ENCODE measurements at places on chromosomes 11 and 22.

DNA sequence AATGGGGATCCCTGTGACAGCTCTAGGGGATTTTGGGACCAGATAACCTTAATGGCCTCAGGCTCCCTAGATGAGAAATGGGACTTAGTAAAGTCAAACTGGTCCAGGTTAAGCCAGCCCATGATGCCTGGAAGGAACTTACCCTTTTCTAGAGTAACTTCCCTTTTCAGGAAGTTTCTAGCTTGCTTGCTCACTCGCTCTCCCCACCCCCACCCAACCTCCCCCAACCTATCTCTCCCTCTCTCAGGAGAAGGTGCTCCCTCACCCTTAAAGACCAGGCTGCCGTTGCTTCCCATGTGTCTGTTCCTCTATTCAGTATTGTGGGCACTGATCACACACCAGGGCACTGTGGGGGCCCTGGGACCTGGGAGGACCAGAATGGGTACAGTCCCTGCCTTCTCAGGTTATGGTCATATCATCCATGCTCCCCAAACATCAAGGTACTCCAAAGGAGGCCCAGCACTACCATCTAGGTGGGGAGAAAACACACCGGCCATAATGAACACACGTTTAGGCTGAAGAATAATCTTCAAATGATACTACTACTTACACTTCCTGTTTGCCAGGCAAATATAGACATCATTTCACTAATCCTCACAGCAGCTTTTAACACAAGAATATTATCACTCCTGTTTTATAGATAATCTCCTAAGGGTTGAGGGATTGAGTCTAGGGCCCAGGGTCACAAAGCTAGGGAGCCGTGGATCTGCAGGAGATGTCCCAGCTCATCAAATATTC, 18.2 kb downstream of the KCNQ1OT1 start:
- no peak for DNase-seq

- DNase-seq, result no peak
These were observed 555.3 kb downstream of the MIAT start for GRCh38 chr22:27212617-27213177.

DNA sequence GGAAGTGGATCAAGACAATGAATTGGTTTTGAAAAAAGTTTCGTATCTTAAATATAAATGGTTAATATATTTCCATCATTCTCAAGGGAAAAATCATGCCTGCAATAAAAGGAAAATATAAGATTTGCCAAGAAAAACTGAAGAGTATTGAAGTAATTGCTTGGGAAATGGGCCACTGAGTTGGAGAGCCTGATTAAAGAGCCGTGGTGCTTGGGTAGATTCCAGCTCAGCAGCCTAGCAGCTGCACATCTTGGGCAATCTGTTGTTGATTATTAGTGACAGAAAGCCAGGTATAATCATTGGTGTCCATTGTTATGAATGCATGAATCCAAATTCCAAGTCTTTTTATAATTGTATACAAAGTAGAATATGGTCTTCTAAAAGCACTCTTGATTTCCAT, 800.9 kb upstream of the CHORDC1 start:
- DNase-seq, result no peak

DNA sequence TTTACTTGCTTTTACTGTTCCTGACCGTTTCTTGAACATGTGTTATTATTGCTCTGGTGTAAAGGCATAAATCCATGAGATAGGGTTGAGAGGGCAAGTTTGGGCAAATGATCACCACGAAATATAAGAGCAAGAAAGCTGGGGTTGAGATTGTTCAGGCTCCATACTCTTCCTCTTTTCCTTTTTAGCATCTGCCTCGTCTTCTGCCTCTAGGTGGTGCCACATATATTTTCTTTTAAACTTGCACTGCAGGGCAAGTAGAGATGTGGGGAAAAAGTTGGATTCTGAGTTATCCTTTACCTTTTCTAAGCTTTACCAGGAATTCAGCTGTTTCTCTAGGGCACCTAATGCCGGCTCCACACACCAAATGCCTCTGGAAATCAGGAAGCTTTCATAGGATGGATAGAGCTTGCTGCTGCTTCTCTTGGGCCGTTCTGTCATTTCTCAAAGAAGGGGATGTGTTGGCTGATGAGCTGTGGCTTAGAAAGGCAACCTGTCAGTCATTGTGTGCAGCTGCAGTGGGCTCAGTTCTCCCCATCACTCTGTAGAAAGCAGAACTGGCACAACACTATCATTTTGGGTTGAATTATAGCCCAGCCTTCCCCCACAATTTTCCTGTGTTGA, 98.2 kb downstream of the LDLRAD3 start:
- DNase-seq, result peak; percentile 12

DNA sequence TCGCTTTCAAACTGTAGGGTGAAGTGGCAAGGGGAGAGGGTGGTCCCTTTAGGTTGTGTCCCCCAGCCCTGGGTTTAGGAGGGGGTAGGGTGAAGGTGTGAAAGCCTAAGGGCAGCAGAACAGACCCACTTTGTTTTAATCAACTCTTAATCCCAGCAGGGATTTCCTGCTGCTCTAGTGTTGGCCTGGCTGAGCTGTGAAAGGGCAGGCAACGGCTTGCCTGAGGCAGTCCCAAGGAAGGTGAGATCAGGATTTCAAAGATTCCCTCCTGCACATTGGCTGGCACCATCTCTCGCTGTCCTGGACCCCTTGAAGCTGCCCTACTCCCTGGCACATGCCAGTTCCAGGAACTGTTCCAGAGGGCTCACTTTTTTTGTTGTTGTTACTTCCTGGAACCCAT, 221.3 kb downstream of the INSC start:
- DNase-seq, result no peak

DNA sequence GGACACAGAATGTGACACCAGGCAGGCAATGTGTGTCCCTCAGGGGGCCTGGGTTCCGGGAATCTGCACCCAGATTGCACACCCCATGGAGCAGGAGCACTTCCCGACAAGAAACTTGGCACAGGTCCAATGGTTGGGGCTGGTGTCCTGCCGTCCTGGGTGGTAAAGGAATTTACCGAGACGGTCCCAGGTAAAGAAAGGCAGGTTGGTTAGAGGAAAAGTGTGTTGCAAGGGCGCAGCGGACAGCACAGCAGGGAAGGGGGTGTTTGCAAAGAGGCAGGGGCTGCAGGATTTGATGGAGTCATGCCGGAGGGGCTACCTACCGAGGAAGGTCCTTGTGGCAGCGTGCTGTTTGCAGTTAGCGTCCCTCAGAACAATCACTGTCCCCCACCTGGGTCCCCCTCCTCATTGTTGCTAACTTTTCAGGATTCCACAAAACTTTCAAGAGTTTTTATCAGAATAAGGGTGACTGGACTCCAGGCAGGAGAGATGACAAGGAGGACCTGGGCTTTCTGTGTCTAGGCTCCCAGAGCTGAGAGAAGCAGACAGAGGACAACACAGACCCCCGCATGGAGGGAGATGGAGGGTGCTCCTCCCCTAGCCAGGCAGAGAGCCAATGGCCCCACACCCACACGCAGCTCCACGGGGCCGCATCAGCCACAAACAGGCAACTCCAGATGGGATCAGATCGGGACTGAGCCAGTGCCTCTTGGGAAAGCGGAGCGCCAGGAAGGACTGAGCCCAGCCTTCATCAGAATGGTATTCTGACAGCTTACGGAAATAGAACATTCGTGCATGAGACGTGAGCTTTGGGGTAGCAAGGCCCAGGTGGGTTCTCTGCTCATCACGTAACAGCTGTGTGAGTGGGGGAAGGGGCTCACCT, 1423.9 kb downstream of the BRD1 start:
- no peak for DNase-seq

All from NAMALWA (cell line).